Inflammatory macrophage treated with lipopolysaccharide for 1 hour (primary cell): ENCODE measurements at places on chromosomes 6 and 20.

DNA sequence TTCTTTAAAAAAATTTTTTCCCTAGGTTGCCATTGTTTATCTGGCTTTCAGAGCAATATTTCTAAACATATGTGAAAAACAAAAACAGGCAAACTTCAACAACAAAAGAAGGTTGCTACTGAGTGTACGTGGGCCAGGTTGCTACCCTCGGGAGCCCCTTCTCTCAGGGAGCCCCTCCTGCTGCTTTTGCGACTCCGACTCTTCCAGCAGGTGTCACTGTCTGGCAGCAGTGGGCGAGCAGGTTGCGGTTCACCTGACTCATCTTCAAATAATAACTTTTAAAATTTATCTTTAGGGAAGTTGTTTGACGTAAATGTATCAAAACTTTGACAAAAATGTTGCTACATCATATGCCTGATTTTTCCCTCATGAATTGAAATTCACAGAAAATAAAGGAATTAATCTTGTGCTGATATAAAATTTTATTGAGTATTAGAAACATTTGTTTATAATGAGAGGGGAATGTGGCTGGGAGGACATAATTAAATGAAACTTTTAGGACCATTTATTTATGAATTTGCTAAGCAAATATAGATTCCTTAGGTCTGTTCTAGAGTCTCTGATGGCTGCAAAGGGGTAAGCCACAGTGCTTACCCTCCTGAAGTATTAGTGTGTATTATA, 138.8 kb downstream of the HIVEP1 start:
- no peak for DNase-seq

DNA sequence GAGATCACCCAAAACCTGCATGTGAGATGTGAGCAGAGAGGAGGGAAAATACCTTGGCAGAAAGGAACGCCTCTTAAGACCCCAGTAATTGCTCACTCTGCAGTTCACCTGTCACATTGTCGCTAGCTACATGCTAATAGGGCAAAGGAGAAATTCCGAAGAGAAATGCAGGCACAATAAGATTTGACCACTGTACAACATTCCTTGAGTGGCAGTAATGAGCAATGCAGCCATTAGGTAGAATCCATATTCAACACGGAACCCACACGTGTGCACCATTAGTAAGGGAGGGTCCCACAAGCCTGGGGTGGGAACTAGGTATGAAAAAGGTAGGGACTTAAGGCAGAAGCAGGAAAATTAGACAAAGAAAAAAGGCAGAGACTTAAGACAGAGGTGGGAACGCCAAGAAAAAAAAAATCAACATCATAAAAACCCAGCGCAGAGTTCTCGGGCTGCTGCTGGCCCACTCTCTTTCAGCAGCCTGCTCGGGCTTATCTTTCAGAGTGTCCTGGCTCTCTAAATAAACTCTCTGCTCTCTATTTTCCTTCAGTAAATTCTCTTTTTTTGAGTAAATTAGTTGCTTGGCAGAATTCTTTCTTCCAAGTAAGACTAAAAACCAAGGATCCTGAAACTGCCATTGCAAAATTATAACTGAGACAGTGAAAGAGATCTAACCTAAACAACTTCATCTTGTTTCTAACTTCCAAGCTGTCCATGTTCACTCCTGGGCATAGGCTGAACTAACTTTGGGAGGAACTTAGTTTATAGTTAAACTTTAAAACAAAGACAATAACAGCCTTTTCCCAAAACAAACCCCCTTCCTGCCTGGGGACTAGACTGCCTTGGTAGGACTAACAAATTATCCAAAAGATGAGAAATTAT, 116.5 kb downstream of the CD24 start:
- DNase-seq = no peak

DNA sequence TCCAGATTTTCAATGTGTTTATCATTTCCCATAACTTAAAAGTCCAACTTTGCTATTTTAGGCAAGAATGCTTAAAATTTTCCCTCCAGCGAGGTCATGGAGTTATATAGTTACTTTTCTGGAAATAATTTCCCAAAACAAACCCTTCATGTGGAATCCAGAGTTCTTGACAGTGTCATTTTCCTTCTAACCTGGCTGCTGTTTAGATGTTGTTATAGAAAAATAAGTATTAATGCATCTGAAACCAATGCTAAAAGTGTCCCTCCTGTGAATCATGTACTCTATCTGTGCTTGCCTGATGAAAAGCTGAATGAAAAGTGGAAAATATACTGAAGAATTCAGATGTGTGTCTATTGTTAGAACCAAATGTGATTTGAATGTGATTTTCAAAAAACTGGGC, 245.3 kb upstream of the HSF2 start:
- DNase-seq = no peak

- no peak for DNase-seq
Observed at GRCh38 chr6:168152980-168153379, 74.0 kb upstream of the FRMD1 start.

DNA sequence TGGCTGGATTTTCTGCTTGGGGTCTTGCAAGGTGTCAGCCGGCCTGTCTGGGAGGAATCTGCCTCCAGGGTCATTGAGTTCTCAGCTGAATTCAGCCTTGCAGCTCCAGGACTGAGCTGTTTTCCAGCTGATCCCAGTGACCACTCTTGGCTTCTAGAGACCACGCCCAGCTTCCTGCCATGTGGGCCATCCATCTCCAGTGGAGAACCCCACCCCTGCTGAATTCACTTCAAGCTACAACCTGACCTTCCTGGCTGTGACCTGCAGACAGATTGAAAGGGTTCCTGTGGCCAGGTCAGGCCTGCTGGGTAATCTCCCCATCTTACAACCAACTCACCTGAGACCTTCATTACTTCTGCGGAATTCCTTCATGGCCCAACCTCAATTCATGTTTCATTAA, 26.5 kb upstream of the SYNDIG1 start:
- DNase-seq = no peak
